Body of pancreas (tissue), 4 donors: ENCODE measurements at places on chromosomes 1 and 21.

DNA sequence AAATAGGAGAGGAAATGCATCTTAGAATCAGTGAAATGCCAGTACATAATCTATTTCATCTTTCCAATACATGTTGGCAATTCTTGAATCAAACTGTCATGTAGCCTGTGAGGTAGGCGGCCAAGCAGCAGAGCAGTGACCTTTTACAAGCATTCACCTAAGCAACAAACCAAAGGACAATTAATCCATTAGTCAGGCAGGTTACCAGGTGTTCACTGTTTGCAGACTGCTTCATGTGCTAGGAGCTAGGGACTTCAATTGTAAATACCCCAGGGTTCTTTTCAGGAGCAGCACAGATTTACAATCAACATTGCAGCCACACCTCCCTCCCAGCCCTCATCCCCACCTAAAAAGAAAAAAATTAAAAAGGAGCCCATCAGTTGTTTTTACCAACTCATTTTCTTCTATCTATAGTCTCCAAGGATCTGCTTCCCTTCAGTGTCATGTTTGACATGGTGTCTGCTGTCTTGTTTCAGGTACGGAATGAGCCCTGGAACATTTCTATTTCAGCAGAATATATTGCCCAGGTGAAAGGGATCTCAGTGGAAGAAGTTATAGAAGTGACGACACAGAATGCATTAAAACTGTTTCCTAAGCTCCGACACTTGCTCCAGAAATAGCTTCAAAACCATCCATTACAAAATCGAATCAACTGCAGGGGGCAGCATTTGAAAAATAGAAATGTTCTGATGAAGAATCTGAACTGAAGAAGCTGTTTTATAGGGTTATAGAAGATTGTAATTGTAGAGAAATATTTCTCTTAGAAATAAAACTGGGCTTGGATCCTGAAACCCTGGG, 23.0 kb downstream of the TATDN3 start:
- DNase-seq, result no peak

DNA sequence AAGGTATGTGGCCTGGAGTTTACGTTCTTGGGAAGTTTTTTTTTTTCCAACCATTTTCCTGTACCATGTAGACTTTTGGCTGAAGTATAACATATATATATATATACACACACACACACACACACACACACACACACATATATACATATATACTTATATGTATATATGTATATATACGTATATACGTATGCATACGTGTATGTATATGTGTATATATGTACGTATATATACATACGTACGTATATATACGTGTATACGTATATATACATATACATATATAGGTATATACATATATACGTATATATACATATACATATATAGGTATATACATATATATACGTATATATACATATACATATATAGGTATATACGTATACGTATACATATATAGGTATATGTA, 18.9 kb downstream of the CR1 start:
- DNase-seq, result no peak

DNA sequence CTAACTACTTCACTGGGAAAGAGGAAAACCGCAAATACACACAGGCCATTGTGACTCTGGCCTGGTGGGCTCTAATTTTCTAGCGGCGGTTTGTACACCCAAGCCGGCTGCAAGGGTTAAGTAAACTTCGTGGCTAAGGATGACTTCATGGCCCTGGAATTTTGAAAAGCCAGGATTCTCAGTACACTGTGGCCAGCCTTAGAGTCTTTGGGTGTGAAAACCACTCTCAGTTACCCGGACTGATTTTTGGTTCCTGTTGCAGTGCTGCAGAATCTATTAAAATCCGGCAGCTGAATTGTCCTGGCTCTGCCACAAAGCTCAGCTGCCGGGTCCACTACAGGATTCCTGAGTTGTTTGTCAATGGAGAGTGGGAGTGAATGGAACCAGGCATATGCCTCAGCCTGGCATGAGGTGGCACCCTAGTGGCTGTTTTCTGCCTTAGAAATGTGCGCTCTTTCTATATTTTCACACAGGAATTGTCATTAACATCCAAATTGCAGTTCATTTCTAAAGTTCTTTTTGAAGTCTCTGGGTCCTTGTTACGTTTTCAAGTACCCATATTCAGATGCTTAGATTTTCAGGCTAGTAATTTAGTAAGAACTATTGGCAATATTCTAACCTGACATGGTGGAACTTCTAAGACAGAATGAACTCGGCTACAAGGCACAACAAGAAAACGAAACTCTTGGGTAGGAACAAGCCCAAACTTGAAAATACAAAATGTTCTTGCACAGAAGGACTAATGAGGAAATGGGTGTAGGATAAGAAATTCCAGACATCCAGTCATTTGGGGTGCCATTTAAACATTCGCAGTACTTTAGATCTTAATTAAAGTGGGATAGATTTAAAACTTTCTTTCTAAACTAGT, 255.9 kb downstream of the NFIA start:
- DNase-seq, result peak; percentile 79

DNA sequence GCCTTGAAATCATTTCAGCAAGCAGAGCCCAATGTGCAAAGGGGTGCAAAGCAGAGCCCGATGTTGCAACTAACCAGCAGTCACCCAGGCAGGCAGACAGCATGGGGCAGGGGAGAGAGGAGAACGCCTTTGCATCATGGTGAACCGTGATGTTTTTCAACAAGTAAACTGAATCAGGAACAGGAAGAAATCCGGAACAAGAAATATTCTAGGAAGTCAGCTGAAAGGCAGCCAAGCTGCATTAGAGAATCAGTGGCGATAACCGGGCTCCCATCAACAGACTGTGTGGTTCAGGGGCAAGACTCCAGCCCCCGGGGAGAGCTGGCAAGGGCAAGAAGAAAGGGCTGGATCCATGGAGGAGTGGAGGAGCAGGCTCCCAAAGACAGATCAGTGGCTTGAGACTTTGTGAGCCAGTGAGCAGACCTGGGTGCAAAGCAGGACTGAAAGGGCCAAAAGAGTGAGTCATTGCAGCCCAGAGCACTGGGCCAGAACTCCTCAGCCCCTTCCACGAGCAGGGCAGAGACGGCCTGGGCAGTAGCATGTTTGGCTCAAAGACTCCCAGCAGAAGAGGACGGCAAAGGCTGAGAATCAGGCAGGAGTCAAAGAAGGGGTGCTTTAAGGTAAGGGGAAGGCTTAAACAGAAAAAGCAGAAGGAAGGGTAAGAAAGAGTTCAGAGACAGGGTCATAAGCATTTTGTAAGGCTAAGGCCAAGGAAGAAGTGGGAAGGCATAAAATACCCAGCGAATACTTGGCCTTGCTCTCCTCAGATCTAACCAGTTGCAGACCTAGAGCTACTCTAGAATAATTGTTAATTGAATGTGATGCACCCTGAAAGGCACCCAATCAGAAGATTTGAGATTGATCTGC, 155.0 kb downstream of the SETD4 start:
- DNase-seq, result peak; percentile 32

DNA sequence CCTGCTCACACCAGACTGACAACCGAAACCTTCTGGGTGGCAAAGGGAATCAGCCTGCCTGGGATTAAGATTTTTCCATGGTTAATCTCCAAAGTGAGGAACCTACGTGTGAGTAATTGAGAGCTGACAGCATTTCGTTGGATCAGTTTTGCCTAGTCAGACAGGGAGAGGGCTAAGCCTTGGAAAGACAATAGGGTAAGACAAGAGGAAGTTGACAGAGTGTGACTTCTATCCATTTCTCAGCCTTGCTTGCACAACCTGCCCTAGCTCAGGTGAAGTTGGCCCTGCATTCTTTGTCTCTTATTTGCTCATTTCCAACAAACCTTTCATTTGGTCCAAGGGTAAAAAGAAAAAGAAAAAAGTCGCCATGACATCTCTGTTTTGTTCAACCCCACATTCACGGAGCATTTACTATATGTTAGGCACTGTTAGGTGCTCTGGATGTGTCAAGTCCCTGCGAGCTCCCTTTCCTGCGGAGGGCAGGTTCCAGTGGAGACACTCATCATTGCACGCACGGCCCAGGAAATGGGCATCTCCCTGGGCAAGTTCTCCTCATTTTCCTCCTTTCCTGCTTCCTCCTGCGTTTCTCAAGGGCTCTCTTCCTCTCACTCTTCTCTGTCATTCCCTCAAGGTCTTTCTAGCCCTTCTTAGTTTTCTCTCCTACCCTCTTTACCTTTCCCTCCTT, 23.3 kb downstream of the KIRREL1 start:
- no peak for DNase-seq

GRCh38 chr1:86499987-86500593, 31.4 kb downstream of the CLCA1 start:
- DNase-seq, result no peak

DNA sequence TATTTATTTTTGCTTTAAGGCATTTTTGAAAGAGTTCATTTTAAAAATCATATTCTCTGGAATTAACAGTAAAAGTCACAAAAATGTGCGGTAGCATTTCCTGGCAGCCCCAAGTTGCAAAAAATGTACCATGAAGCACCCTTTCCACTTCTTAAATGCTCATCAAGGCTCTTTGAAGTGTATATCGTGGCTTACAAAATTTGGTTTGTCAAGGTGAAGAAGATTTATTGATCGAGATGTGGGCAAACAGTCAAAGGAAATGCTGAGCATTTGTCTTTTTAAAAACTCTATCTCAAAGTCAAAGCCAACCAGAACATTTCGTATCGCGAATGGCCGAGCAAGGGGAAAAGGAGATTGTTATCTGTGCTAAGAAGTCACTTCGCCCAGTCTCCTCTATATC, 277.5 kb upstream of the KAZN start:
- DNase-seq, result no peak

DNA sequence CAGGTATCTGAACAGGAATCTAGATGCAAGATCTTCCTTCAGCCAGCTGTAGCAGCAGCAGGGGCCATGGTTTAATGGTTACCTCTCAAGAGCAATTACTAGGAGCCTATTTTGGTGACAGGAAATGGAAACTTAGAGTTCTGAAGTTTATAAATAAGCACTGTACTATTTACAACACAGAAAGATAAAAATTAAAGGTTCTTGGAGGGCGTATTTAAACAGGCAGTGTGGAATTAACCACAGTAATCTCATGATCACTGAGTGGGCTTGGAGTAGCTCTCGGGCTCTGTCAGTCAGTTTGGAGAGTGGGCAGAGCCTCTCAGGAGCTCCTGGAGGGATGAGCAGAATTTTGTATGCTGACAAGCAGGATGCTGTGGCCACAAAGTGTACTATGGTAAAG, 10.2 kb upstream of the FCRL5 start:
- DNase-seq, result no peak

DNA sequence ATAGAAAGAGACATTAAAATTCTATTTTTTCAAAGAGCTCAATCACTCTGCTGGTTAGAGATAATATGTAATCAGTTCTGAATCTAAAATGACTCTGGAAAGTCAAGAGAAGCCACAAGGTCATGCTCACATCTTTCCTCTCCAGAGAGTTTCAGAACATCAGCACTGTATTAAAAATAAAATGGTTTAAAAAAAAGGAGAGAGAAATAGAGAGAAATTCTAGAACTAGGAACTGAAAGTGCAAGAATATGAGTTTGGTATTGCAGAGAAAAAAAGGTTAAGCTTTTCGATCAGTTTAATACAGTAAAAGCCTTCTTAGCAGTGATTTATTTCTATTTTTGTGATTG, 44.0 kb upstream of the DIPK1A start:
- DNase-seq, result no peak

- no peak for DNase-seq
Observed at GRCh38 chr1:234756066-234756774, 146.2 kb upstream of the IRF2BP2 start.

- DNase-seq, result no peak
Observed at GRCh38 chr1:61444288-61444687, 280.7 kb downstream of the TM2D1 start.

GRCh38 chr1:171984262-171984661, 143.0 kb downstream of the DNM3 start:
- peak; percentile 14 for DNase-seq

DNA sequence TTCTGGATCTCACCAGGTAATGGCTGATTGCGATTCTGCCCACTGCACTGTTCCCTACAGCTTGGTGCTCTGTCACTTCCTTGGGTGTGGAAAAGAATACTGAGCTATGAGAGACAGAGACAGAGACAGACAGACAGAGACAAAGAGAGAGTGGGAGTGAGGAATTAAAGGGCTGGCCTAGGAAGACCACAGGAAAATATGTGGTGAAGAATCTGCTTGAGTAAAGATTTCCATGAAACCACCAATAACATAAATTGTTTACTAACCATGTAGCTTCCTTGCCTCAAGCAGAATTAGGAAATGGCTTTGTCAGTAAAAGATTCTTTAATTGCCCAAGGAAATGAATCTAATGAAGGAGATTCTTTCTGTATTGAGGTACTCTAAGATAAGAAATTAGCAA, 54.4 kb downstream of the MPZL1 start:
- no peak for DNase-seq

DNA sequence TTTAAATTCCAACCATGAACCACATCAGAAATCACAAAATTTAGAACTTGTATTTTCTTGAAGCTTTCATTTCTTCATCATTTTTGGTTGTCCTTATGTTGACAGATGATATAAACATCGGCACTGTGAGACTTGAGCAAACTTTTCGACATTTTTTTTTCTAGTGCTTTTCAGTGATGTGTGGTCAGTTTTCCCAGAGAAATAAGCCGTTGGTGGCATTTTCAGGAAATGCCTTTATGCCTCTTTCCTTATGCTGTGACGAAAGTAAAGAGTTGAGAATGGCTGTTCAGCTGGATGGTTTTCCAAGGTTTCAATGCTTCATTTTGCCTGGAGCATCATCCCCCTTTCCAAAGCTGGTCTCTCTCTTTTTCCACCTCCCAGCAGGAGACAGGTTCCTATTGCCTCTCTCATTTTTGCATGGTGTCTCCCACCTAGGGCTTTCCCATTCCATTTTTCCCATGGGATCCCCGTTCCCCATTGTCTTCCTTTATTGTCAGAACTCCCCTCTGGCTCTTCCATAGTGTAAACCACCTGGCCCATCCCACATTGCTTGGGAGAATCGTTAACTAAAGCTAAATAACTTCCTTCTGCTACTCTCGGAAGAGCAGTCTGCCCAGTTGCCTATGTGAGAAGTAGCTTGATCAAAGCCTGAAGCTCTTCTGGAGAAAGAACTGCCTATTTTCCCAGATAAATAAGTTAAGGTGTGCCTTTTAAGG, 61.4 kb upstream of the DYNLT5 start:
- DNase-seq, result no peak

DNA sequence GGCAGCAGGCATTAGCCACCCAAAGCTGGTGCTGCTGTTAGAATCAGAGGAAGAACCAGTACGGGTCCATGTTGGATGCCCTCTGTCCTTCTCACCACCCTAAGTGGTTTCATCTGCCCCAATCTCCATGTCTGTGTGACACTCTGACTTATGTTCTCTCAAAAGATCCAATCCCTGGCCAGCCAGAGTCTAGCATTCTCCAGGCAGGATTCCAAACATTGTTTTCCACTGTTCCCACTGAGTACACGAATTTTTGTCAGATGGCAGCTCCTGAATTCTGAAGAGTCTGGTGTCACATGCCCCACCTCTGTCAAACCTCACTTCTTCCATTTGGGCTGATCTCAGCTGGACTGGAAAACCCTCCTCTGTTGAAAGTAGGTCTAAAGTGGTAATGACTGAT, 166.0 kb downstream of the DISC1 start:
- DNase-seq, result no peak

DNA sequence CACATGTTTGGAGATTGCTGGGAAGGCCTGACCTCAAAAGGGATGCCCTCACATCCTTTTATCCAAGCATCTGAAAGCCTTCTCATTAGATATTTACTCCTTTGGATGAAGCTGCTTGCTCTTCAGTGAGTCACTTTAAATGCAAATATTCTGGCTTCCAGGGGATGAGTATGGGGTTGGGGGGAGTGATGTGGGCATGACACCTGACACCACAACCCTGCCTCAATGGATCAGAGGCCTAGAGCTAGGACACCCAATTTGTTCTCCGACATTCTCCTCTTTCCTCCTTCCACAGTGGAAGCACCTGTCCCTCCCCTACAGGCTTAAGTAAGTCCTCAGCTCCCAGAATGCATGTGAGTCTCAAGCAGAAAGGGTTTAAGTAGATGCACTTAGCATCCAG, 238.3 kb downstream of the OMA1 start:
- no peak for DNase-seq
